ENCODE measurements at places on chromosomes 11 and 22.

DNA sequence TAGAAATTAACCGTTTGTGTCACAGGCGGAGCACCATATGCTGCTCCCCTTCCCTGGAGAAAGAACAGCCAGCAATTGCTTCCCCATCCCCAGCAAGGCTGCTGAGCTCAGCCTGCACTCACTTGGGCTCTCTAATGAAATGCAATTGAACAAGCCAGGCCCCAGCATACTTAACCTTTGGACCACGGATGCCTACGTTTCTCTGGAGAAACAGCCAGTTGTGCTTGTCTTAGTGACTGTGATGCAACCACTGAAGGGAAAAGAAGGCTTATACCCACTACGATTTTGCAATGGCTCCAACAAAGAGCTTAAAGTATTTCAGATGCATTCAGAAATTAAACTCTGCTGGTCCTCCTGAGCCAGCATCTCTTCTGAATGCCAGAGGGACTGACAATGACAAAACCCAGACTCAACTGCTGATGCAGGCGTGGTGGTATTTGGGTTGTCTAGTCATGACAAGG lies 51.3 kb upstream of the SESN3 start:
- no peak overlapping the region for H3K27ac ChIP-seq
- no peaks in the 10 kb centered on the region for H3K4me1 ChIP-seq
- H3K36me3 ChIP-seq, result no peaks in the 10 kb centered on the region
- no peak for DNase-seq
- no peaks in the 10 kb centered on the region for H3K27me3 ChIP-seq
- no peak overlapping the region for H3K4me3 ChIP-seq

GRCh38 chr11:35029979-35030682 lies 108.8 kb upstream of the CD44 start:
- H3K27ac ChIP-seq, result no peak overlapping the region
- no peak for DNase-seq
- H3K27me3 ChIP-seq, result no peaks in the 10 kb centered on the region
- H3K4me1 ChIP-seq, result no peaks in the 10 kb centered on the region
- no peaks in the 10 kb centered on the region for H3K36me3 ChIP-seq
- H3K4me3 ChIP-seq, result no peak overlapping the region

DNA sequence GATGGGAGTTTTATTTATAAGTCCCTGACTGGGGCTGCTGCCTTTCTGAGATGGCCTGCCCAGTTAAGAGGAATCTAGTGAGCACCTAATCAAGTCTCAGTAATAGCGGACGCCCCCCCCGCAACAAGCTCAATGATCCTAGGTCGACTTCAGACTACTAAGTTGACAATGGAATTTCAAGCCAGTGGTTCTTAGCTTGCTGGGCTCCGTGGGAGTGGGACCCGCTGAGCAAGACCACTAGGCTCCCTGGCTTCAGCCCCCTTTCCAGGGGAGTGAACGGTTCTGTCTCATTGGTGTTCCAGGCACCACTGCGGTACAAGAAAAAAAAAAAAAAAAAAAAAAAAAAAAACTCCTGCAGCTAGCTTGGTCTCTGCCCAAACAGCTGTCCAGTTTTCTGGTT lies 156.8 kb upstream of the CARD18 start:
- H3K4me1 ChIP-seq, result no peaks in the 10 kb centered on the region
- no peaks in the 10 kb centered on the region for H3K36me3 ChIP-seq
- H3K4me3 ChIP-seq, result no peak overlapping the region
- no peak for DNase-seq
- no peaks in the 10 kb centered on the region for H3K27me3 ChIP-seq

GRCh38 chr11:27139742-27140367 lies 99.2 kb downstream of the BBOX1 start:
- H3K36me3 ChIP-seq, result no peaks in the 10 kb centered on the region
- H3K4me1 ChIP-seq, result no peaks in the 10 kb centered on the region
- H3K27me3 ChIP-seq, result no peaks in the 10 kb centered on the region
- H3K27ac ChIP-seq, result no peak overlapping the region
- no peak for DNase-seq

- no peaks in the 10 kb centered on the region for H3K36me3 ChIP-seq
- H3K27ac ChIP-seq, result no peak overlapping the region
- H3K27me3 ChIP-seq, result no peaks in the 10 kb centered on the region
These were observed 9.9 kb upstream of the MMP8 start for GRCh38 chr11:102734650-102735049.

DNA sequence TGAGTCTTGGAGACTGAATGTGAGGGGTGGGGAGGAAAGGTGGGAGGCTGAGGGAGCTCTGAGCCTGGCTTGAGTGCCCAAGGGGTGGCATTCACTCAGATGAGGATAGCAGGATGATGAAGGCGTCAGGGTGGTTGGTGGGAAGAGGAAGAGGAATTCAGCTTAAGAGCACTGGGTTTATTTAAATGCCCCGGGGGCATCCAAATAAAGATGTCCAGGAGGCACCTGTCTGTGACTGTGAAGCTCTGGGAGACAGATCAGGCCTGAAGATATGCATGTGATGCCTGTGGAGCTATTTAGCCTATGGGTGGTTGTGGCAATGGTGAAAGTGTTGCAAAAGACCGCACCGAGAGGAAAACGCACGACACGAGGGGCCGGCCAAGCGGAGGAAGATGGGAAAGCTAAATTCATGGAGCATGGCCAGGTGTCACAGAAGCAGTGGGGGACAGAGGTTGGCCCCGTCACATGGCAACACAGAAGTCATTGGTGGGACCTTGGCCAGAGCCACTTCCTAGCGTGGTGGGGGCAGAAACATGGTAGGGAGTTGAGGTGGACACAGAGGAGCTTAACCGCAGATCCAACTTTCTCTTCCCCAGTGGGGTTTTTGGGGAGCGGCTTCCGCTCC lies 15.5 kb downstream of the SLC37A2 start:
- H3K36me3 ChIP-seq, result no peaks in the 10 kb centered on the region
- no peak overlapping the region for H3K4me3 ChIP-seq
- no peak for DNase-seq
- H3K27ac ChIP-seq, result no peak overlapping the region
- no peaks in the 10 kb centered on the region for H3K4me1 ChIP-seq

- no peak overlapping the region for H3K27ac ChIP-seq
- no peaks in the 10 kb centered on the region for H3K4me1 ChIP-seq
- H3K4me3 ChIP-seq, result no peak overlapping the region
- H3K36me3 ChIP-seq, result no peaks in the 10 kb centered on the region
These were observed 217.6 kb downstream of the TTC28 start for GRCh38 chr22:28462041-28462440.

- H3K4me1 ChIP-seq, result no peaks in the 10 kb centered on the region
- no peaks in the 10 kb centered on the region for H3K27me3 ChIP-seq
- H3K27ac ChIP-seq, result no peak overlapping the region
- DNase-seq, result no peak
- H3K4me3 ChIP-seq, result no peak overlapping the region
These were observed 20.5 kb upstream of the EXPH5 start for GRCh38 chr11:108614086-108614485.

DNA sequence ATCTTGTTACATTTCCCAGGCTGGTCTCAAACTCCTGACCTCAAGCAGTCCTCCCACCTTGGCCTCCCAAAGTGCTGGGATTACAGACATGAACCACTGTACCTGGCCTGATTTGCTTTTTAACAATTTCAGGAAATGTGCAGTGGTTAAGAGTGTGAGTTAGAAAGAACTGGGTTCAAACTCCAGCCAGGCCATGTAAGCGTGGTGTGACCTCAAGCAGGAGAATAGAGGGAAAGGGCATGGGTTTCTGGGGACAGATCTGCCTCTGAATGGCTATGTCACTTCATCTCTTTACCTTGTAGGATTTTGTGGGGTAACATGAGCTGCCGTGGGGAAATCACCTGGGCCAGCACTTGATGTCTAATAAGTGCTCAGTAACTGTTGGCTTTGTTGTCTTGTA lies 9.3 kb downstream of the SNRPD3 start:
- H3K27ac ChIP-seq, result no peak overlapping the region
- no peaks in the 10 kb centered on the region for H3K27me3 ChIP-seq
- peaks cover 21% of the 10 kb centered on the region for H3K36me3 ChIP-seq
- no peaks in the 10 kb centered on the region for H3K4me1 ChIP-seq
- no peak overlapping the region for H3K4me3 ChIP-seq
- no peak for DNase-seq

DNA sequence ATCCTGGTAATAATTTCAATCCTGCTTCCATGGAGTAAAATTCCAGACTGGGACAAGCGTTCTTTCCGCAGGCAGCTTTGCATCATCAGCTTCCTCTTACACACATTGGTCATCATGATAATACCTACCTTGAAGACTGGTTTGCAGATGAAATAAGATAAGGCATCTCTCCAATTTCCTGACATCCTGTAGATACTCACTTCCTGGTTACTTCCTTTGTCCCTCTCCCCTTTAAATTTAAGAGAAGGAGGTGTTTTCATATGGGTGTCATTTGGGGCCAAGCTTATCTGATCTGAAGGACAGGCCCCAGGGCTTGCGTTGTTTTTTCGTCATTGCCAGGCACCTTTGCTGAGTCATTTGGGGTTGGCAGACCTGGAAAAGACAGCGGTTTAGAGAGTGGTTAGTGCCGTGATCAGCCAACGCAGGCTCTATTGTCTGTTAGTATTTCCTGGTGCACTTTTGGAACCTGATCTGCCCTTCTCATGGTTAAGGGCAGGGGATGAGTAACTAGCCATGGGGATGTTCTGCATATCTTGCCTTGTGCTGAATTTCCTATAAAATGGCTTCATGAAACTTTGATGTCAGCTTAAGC lies 24.1 kb downstream of the GRAMD1B start:
- no peak for DNase-seq
- no peaks in the 10 kb centered on the region for H3K36me3 ChIP-seq
- H3K4me3 ChIP-seq, result no peak overlapping the region
- H3K27ac ChIP-seq, result no peak overlapping the region

DNA sequence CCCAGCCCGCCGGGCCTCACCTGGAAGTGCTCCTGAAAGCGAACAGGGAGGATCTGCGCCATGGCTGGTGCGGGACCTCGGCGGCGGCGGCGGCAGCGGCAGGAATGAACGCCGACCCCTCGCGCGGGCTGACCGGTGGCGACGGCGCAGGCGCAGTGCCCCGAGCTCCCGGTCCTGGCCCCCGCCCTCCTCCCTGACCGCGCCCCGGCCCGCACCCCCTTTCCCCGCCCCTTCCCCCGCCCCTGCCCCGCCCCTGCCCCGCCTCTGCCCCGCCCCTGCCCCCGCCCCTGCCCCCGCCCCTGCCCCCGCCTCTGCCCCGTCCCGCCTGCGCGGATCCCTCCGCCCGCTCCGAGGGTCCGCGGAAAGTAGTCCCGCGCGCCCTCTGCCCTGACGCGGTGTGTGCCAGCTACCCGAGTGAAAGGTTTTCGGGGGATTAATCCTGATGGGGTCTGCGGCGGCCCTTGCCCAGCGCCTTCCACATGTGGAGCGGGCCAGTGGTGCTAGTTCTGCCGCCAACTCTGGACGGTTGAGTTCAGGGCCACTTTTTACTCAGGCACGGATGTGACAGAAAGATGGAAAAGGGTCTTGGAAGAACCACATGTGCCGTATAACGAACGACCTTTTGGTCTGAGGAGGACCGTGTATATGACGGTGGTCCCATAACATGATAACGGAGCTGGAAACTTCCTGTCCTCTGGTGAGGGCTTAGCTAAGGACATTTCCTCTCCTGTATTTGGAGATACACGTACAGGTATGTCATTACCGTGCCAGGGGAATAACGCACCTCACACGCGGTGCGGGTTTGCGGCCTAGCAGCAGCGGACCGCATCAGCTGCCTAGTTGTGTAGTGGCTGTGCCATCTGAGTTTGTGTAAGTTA lies at the start of gene CLTCL1:
CLTCL1 (minus strand) TSS at position 140 of the 878 bp plus-strand sequence; CDS start at position 62, 78 bp downstream.
- no peaks in the 10 kb centered on the region for H3K36me3 ChIP-seq
- H3K27me3 ChIP-seq, result peaks cover 7% of the 10 kb centered on the region
- DNase-seq, result peak; percentile 92
- peak within 1 kb of the TSS; percentile 75 for H3K4me3 ChIP-seq
- H3K27ac ChIP-seq, result no peak within 1 kb of the TSS
- peaks cover 11% of the 10 kb centered on the region for H3K4me1 ChIP-seq

GRCh38 chr11:123083623-123084029 lies 21.7 kb upstream of the HSPA8 start:
- no peak for DNase-seq
- H3K4me1 ChIP-seq, result no peaks in the 10 kb centered on the region
- no peaks in the 10 kb centered on the region for H3K27me3 ChIP-seq

DNA sequence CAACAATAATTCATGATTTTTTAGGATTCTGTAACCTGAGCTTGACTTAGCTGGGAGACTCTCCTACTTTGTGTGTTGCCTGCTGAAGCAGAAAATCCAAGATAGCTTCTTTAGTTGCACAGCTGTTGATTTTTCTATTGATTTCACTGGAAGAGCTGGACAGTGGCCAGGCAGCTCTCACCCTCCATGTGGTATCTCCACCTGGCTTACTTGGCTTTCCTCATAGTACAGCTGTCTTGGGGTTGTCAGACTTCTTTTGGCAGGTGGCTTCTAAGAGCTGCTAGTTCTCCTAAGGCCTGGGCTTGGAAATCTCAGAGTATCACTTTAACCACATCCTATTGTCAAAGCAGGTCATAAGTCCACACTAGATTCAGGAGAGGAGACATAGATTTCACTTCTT lies 130.8 kb upstream of the SPON1 start:
- no peaks in the 10 kb centered on the region for H3K27me3 ChIP-seq
- no peaks in the 10 kb centered on the region for H3K36me3 ChIP-seq
- H3K4me1 ChIP-seq, result no peaks in the 10 kb centered on the region
- H3K4me3 ChIP-seq, result no peak overlapping the region
- no peak overlapping the region for H3K27ac ChIP-seq
- DNase-seq, result no peak

DNA sequence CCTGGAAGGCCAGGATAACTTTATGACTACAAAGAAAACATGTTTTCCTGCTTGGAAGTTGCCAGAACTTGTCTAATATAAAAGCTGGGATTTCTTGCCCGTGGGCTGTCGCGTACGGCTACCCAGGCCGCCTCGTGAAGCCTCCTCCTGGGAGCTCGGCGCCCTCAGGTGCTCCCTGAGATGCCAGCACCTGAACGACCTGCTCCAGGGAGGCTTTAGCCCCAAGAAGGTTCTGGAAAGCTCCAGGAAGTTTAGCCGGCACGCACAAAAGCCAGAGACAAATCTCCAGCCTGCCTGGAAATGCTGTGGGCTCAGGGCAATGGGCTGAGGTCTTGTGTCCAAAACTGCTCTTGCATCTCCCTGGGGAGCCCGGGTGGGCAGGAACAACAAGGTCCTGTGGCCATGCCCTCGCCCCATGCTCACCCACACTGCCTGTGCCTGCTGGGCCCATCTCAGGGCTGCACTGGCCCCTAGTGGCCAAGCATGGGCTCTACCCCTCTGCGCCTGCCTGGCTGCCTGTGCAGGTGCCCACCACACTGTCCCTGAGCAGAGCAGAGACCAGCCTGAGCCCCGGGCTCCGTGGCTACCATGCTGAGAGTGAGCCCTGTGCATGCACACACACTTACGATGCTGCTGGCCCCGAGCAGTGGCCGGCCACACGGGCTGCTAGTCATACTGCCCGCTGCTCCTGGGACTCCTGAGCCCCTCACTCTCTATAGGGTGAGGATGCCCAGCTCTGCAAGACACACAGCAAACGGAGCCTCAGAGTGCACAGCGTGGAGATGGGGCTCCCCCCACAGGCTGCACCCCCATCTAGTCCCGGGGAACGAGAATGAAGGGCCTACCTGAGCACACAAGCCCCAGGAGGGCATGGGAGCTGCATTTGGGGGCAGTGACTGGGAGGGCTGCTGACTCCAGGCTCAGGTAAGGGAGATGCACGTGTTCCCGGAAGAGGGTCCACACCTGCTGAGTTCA lies 4.9 kb upstream of the CELSR1 start:
- no peak overlapping the region for H3K27ac ChIP-seq
- H3K4me1 ChIP-seq, result peaks cover 6% of the 10 kb centered on the region
- H3K36me3 ChIP-seq, result no peaks in the 10 kb centered on the region
- H3K27me3 ChIP-seq, result peaks cover 21% of the 10 kb centered on the region
- H3K4me3 ChIP-seq, result no peak overlapping the region

Data from H1 (cell line).